ENCODE measurements at places on chromosomes 7 and 10.

- peak; percentile 38 for DNase-seq
Measured at GRCh38 chr7:8190119-8190895, 71.7 kb downstream of the ICA1 start.

DNA sequence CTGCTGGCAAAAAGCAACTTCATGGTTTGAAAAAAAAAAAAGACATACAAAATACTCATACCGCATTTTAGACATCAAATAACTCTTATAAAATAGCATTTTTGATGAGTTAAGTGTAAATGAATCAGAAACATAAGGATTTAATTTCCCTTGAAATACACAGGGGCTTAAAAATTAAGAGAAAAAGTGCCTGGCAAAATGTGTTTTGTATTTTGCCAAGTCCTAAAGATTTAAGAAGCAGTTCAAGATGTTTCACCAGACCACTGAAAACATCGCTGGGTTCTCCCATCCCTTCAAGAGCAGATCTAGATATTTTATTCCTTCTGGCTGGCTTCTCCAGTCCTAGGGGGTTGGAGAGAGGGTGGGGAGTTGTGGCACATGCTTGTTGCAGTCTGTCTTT is 396.4 kb downstream of the INHBA start:
- DNase-seq = no peak

DNA sequence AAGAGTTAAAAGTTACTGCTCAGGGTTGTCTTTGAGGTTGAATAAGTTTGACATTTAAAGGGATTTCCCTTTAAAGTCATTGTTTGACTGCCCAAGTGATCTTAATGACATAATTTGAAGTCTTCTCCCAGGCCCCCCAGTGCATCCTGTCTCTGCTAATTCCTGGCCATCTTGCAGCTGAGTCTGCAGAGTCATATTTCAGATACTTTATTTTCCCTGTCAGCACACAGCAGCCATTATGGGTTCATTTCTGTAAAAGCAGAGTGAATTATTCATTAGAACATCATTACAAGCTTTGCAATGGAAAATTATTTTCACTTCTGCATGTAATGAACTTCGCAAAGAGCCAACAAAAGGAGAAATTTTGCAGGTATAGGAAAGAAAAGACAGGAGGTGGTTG is 536.6 kb downstream of the GALNT17 start:
- DNase-seq = no peak

- DNase-seq = no peak
Measured at GRCh38 chr10:60203993-60204618, 185.6 kb downstream of the ANK3 start.

DNA sequence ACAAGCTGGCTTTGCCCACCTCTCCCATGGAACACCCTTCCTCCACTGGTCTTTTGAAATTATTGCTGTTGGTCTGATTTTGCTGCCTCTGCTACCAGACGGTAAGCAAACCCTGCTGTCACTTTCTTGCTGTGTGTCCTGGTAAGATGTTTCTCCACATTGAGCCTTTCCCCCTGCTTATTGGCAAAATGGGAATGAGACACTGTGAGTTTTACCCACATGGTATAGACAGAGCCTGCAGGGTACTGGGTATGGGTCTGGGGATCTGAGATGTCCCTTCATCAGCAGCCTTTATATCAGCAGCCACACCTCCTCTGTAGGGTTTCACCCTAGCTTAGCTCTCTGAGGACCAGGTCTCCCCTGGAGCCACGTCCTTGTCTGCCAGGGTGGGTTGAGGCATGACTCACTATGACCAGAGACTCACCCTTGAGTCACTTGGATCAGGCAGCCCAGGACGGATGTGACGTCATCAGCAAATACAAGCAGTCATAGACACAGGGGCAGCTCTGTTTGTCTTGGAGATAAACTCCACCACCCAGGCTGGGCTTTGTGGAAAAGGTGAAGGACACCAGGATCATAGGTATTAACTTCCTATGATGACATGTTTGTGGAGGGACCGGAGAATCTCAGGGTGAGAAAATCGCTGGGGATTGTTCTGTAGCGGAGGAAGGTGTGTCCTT is 17.9 kb upstream of the BAIAP2L1 start:
- DNase-seq = no peak

DNA sequence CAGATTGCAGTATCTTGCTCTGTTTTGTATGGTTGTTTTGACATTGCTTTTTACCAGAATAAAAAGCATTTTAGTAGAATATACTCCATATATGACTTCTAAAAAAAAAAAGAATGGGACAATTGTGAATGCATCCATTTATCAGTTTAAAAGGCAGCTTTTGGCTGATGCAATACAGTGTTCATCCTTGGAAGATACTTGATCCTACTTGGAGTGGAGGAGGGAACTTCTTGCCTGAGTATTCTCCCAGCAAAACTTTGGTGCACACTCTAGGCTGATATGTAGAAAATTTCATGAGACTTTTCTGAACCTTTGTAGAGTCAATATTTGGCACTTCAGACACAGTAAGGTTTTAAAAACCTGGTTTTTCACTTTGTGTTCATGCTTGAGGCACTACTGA is 40.2 kb downstream of the WDR11 start:
- no peak for DNase-seq

DNA sequence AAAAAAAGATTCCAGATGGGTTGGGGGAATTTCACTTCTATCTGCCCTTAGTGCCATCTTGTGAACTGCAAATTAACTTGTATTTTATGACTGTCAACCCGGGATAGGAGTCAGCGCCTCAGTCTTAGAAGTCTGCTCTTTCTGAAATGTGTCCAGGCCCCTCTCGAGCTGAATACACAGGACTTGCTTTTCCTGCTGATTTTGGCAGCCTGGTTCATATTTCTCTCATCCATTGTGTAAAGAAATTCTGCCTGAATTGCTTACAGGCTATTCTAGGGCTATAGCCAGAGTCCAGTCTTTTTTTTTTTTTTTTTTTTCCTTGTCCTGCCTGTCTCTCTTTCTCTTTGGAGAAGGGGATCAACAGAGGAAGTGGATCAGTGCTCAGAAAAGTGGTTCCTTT is 24.6 kb downstream of the GATA3 start:
- no peak for DNase-seq

GRCh38 chr10:15227611-15228372 is 59.3 kb upstream of the NMT2 start:
- no peak for DNase-seq

DNA sequence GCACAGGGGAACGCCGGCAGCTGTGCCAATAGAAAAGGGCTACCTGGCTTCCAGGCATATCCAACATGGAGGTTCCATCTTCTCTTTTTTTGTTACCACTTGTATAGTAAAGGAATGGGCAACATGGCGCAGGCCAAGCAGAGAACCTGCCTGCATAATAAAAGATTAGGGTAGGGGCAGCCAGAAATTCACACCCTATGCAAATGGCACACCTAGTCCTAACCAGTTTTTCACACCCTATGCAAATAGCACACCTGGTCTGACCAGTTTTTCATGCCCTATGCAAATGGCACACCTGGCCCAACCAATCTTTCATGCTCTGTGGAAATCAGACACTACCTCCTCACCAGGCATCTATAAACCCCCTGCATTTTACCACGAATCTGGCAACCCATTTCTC is 369.5 kb downstream of the IPMK start:
- no peak for DNase-seq

DNA sequence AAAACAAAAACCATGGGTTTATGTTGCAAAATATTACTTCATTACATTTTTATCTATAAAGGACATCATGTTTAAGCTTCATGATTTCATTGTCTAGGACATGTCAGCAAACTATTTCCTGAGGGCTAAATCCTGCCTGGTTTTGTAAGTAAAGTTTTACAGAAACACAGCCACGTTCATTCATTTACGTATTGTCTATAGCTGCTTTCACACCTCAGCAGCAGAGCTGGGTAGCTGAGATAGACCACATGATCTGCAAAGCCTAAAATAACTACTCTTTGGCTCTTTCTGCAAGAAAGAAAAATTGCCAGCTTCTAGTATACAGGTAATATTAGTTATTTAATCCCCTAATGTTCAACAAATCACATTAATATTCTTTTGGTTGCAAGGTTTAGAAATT is 12.7 kb upstream of the PIP4K2A start:
- DNase-seq = no peak

GRCh38 chr10:31939797-31940708 is 11.4 kb upstream of the ARHGAP12 start:
- no peak for DNase-seq

GRCh38 chr10:49465736-49466135 is 69.8 kb upstream of the DRGX start:
- no peak for DNase-seq

DNA sequence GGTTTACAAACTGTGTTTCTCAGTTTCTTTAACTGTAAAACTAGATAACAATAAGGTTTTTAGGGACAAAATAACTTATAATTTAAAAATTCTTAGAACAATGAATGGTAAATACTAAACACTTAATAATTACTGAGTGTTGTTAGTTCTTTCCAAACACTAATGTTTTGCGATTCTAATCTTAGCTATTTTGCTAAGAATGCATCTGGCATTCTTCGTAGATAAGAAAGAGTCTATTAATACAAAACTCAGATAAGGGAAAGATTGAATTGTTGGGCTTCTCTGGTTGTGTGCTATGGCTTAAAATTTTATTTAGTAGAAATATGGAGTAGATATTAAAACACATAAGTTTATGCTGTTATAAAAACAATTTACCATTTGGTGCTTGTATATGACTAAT is 45.4 kb downstream of the TMEM229A start:
- DNase-seq = no peak

DNA sequence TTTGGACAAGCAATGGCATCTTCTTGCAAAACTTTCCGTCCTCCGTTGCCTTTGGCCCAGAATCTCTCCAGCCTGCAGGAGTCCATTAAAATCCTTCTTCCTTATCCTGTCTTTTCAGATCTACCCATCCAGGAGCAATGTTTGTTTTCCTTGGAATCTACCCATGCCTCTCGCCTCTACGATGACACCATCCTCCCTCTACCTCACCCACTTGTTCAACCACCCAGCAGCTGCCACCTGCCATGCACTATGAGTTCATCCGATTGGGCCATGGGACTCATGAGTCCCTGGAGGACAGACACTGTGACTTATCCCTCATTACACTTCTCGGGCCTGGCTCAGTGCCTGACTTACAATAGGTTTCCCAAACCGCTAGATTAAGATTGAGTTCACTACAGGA is 26.8 kb upstream of the MGMT start:
- no peak for DNase-seq

DNA sequence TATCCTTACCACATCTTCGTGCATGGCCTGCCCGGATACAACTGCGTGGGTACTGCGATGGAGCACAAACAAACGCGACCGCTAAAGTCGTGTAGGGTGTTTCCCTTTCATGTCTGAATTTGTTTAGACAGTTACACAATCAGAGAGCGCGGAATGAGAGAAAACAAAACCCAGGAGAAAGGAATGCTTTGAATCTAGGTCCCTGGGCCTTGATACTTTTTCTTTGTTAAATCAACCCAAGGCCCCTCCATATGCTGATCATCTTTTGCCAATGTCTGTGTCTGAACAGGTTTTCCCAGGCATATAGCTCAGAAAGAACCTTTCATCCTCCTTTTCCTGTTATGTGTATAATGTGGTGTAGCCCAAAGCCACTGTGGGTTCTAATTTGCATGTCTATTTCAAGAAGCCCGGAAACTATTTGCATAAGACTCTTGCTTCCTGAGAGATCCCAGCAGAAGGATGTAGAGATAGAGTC is 145.8 kb downstream of the FRMD4A start:
- DNase-seq = peak; percentile 27

GRCh38 chr10:122164815-122165483 is 106.1 kb upstream of the BTBD16 start:
- DNase-seq = no peak

- DNase-seq = no peak
Measured at GRCh38 chr7:39432368-39432767, 133.8 kb upstream of the YAE1 start.

GRCh38 chr10:12469345-12469744 is 120.0 kb downstream of the CAMK1D start:
- DNase-seq = no peak

GRCh38 chr10:129912166-129912917 is 51.7 kb downstream of the EBF3 start:
- no peak for DNase-seq

- no peak for DNase-seq
Measured at GRCh38 chr10:3684891-3685290, 100.1 kb downstream of the KLF6 start.

DNA sequence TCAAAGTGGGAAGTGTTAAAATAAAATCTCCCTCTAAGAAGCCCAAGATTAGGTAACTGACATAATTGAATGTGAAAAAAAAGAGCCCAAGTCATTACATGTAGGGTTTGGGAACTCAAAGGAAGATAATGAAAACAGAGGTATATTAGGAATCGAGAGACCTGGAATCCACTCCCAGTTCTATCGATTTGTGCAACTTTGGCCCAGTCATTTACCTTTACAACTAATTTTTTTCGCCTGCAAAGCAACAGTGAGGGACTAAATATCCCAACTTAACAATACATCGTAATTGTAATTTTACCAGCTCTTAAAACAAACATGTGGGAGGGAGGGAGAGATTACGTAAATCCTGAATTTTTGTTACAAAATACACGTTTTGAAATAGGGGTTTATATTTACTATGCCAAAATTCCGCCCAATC is 1.4 kb downstream of the MINDY3 start:
- no peak for DNase-seq

GRCh38 chr7:22802426-22802825 is 20.2 kb downstream of the TOMM7 start:
- no peak for DNase-seq

DNA sequence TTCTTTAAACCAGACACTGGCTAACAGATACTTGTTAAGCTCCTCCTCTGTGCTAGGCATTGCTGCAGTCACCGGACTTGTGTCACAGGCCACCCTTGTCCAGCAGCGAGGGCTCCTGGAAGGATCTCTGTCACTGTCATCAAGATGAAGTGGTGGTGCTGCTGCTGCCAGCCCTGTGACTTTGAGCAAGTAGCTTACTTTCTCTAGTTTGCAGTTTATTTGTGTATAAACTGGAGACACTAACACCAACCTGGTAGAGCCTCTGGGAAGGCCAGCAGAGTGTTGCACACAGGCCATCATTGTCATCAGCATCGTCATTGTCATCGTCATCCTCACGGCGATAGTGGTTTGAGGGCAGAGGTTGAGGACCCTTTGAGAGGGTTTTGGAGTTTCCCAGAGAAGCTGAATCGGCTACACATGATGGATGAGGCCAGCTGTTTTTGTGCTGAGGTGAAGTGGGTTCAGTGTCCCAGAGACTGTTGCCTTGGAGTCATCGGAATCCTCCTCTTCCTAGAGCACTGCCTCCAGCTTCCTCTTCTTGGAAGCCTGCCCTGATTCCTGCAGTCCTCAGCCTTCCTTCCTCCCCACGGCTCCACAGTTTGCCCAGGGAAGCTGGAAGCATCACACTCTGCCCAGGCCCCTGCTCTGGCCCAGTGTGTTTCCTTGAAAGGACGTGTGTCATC is 128.4 kb downstream of the GRK5 start:
- DNase-seq = no peak

DNA sequence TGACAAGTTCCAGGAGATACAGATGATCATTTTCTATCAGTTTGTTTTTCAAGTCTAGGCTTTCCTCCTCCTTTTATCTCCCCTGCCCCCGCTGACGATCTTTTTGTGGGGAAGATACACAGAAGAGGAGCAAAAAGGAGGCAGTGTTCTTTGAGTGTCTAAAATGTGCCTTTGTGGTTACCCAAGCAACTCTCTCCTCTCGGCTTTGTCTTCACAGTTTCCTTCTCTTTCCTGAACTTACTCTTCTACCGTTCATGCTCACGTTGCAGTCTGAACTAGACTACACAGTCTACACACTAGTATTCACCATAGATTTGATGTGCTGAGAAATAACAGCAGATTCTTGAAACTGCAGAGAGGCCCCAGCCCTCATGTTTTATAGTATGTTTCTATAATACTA is 23.6 kb downstream of the CEP41 start:
- DNase-seq = no peak

All from CD8-positive, alpha-beta memory T cell (primary cell).